ENCODE measurements at places on chromosomes 4 and X.

GRCh38 chrX:153897899-153898298 lies 6.6 kb upstream of the AVPR2 start:
- no peak for DNase-seq

DNA sequence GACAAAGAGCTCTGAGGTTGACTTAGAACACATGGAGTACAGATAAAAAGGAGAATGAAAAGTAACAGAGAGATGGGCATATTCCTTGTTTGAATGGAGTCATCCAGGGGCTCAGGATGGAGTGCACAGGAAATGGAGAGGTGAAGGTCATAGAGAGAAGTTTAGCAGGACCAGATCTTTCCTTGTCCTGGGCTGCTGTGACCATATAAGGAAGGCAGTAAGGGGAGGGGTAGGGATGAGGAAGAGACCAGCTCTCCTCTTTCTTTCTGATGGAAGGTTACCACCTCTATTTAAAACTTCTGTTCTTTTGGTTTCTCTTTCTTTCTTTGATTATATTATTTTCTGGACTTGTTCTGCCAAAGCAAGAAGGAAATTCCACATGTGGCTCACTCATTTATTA lies 27.0 kb downstream of the AR start:
- no peak for DNase-seq

DNA sequence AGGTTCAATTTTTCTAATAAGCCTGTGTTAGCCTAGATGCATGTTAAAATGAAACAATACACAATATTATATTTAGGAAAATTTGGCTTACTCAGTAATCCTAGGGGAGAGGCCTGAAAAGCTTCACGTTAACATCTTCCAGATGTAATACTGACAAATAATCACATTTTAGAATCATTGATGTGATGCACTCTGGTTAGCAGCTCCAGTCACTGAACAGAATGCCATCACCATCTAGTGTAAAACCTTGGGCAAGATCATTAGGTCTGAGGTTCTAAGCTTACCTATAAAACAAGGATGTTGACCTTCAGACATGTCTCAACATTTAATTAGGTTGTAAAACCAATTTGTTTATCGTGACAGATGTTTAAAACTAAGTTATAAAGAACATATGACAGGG lies 1704.8 kb downstream of the STIM2 start:
- DNase-seq: no peak

DNA sequence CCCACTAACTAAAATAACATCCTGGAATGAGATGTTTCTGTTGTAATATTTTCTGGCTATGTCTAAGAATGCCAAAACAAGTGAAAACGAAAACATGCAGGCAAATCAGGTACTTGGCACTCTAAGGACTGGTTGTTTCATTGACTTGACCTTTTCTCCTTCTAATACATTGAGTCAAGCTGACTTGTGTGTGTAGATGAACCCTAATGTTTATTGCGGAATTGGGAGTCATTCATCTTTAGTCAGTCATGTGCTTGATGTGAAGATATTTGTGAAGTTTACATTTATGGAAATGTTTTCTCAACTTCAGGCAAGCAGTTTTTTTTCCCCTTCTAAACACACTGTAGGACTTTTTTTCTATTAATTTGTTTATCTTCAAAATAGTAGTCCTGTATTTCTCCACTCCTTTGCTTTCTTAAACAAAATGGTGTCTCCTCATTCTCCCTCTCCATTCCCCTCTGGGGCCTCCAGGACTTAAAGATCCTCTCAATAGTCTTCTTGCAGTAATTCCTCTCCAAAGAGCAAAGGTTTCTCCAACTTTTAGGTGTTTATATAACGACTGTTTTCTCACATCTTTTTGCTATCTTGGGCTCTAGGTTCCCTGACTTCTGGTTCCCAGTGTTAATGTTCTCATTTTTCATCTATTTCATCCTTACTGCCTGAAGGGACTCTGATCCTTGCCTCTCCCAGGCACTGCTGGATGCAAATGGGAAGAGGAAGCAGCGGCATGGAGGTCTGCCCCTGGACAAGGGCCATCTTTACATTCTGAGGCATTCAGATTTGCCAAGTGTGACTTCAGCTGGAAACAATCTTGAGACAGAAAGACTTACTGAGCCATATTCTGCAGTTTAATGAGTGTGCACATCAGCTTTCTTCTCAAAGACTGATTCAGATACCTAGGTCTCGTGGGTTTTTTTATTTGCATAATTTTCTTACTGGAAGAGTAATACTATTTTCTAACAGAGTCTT lies 166.4 kb downstream of the ARHGAP6 start:
- DNase-seq: no peak

- DNase-seq: no peak
These were observed 48.6 kb downstream of the DCLK2 start for GRCh38 chr4:150126864-150127203.

- no peak for DNase-seq
These were observed 239.3 kb downstream of the GRIA2 start for GRCh38 chr4:157459785-157460184.

DNA sequence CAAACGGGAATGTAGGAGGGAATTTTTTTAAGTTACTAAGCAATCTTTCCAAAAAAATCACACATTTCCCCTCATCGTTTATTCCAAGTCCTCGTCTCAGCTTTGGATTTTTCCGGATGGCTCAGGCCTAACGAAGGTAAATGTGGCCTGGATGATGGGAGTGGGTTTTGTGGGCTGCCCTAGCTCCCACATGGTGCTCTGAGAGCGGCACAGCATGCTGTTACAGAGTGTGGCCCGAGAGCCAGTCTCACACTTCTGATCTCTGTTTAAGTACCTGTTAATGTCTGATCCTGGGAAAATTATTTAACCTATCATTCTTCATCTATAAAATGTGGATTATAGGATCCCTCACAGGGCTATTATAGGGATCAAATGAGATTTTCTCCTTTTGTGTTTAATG lies 38.2 kb upstream of the ADAM29 start:
- no peak for DNase-seq

DNA sequence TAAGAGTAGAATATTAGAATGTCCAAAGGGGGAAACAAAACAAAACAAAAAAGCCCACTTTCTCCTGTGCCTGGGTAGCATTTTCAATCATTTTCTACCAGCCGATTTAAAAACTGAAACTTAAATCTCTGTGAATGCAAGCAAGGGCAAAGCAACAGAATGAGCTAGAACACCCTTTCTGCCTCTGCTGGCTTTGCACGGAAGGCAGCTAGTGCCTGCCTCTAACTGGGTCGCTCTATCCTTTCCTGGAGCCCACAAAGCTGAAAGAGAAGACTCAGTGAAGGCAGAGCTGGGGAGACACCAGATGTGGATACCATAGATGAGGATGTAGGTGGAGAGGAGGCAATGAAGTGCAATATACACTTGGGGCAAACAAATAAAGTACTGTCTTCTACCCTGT lies 248.9 kb upstream of the TTC29 start:
- DNase-seq: no peak

Measured in stimulated activated CD8-positive, alpha-beta memory T cell treated with anti-CD3 and anti-CD28 coated beads, Interleukin-4, amount 100 ng/mL, for 24 hours (primary cell).